Stimulated activated CD8-positive, alpha-beta memory T cell treated with anti-CD3 and anti-CD28 coated beads, Interleukin-4, amount 100 ng/mL, for 1 hour (primary cell): ENCODE measurements at places on chromosomes 12 and 14.

- no peak for DNase-seq
Observed at GRCh38 chr12:19298836-19299605, 140.3 kb upstream of the AEBP2 start.

GRCh38 chr12:94640134-94640928 is 10.0 kb downstream of the TMCC3 start:
- no peak for DNase-seq

- DNase-seq = no peak
Observed at GRCh38 chr14:63277591-63278183, 41.0 kb downstream of the GPHB5 start.

- DNase-seq = no peak
Observed at GRCh38 chr14:93674343-93674742, 113.9 kb downstream of the PRIMA1 start.

DNA sequence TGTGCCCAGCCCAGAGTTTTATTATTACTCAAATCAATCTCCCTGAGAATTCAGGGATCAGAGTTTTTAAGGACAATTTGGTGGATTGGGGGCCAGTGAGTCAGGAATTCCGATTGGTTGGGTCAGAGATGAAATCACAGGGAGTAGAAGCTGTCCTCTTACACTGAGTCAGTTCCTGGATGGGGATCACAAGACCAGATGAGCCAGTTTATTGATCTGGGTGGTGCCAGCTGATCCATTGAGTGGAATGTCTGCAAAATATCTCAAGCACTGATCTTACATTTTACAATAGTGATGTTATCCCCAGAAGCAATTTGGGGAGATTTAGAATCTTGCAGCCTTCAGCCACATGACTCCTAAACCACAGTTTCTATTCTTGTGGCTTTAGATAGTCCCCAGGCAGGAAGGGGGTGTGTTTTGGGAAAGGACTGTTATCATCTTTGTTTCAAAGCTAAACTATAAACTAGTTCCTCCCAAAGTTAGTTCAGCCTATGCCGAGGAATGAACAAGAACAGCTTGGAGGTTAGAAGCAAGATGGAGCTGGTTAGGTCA is 89.1 kb upstream of the CNOT2 start:
- DNase-seq = no peak

DNA sequence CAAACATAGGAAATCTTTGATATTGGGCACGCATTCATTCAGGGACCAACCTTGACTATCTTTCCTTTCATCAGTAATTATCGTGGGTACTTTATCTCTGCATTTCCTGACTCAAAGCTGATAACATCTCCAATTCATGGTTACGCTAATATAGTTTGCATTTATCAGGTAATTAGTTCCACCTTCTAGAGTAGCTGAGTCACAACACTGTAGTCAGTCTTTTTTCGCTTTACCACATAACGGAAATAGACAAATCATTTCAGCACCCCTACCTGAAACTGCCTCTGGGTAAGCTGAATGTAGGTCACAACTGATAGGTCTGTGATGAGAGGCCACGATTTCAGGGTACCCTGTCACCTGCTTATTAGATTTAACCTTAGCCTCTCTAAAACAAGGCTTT is 36.7 kb upstream of the IL22 start:
- no peak for DNase-seq

- DNase-seq = no peak
Observed at GRCh38 chr14:61344437-61345150, 23.2 kb downstream of the PRKCH start.

- no peak for DNase-seq
Observed at GRCh38 chr14:64444984-64445845, 20.1 kb upstream of the AKAP5 start.

DNA sequence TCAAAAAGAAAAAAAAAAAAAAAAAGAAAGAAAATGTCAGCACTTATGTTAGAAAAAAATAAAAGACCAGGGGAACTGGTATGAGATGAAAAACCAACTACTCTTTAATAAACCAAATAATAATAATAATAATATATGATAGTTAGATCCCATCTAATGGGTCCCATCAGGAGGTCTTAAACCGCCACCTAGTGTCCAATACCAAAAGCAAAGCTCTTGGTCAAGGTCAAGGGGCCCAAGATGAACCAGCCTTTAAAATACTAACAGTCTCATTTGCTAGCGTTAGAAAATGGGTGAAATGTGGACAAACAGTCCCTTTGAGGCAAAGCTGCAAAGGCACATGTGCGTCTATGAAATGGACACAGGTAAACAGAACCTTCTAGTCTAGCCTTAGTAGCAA is 12.3 kb downstream of the BRAP start:
- DNase-seq = no peak

DNA sequence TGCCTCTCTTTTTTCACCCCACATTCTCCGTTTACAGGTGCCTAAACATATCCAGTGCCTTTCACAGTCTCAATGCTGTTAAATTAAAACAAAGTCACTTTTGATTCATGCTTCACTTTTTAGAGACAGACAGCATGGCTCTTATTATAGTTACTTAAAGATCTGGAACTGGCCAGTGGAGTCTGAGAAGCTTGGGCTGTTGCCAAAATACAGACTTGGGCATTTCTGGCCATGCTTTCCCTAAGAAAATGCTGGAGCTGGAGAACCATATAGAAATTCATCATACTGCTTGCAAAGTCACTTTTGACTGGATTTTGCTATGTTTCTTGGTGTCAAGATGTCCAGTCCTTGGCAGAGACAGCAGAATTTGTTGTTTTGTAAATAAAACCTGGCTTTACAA is 12.2 kb upstream of the GPR68 start:
- no peak for DNase-seq

DNA sequence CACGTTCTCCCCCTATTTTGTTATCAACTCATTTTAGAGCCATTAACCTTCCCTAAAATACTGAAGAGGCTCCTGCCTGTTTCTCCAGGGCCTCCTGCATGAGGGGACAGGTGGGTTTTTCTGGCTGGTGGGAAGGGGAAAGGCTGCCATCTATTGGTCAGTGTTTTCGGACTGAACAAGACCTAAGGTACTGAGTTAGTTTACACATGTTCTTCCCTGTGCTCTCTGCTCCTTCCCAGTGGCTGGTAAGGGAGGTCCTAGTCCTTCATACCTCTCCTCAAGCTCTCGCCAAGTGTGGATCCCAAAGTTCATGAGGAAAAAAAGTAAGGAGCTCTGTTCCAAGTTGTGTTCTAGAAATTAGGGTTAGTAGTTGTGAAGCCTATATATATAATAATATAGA is 357.5 kb downstream of the FSCB start:
- no peak for DNase-seq

DNA sequence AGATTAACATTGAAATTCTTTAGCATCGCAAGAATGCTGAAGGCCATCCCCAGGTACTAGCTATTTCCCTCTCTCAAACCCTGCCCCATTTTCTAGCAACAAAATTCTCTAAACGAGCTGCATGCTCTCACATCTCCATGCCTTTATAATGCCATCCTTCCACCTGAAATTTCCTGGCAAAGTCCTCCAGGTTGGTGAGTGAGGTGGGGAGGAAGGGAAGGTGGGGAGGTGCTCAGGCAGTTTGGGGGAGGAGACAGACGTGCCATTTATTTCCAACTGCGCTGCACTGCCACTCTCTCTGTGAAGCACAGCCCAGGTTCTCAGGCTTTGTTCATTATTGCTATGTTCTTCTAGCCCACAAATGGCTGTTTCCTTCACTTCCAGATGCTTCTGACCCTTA is 208.4 kb downstream of the PAWR start:
- DNase-seq = no peak

- no peak for DNase-seq
Observed at GRCh38 chr12:87165733-87166375, 863.3 kb downstream of the C12orf50 start.

DNA sequence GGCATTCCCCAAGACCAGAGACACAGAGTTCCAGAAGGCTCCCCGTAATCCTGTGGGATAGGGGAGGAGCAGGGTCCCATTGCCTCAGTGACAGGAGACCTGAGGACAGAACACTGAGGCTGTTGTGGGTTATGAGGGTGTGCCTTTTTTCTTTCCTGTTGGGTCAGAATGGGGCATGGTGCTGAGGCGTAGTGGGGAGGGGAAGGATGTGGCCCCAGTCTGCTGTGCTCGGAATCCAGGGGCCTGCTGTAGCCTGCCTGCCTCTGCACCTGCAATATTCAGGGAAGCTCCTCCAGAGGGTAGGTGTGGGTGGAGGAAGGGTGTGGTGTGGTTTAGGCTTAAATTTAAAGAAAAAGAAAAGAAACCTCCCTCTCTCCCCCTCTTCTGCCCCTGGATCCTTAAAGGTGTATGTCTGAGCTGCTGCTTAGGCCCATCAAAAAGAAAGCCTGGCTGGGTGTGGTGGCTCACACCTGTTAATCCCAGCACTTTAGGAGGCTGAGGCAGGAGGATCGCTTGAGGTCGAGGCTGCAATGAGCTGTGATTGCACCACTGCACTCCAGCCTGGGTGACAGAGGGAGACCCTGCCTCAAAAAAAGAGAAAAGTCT is 18.7 kb downstream of the PLEKHG3 start:
- DNase-seq = no peak

GRCh38 chr12:84421103-84421502 is 491.5 kb downstream of the SLC6A15 start:
- no peak for DNase-seq

- DNase-seq = no peak
Observed at GRCh38 chr12:1519642-1520041, 74.7 kb downstream of the FBXL14 start.

DNA sequence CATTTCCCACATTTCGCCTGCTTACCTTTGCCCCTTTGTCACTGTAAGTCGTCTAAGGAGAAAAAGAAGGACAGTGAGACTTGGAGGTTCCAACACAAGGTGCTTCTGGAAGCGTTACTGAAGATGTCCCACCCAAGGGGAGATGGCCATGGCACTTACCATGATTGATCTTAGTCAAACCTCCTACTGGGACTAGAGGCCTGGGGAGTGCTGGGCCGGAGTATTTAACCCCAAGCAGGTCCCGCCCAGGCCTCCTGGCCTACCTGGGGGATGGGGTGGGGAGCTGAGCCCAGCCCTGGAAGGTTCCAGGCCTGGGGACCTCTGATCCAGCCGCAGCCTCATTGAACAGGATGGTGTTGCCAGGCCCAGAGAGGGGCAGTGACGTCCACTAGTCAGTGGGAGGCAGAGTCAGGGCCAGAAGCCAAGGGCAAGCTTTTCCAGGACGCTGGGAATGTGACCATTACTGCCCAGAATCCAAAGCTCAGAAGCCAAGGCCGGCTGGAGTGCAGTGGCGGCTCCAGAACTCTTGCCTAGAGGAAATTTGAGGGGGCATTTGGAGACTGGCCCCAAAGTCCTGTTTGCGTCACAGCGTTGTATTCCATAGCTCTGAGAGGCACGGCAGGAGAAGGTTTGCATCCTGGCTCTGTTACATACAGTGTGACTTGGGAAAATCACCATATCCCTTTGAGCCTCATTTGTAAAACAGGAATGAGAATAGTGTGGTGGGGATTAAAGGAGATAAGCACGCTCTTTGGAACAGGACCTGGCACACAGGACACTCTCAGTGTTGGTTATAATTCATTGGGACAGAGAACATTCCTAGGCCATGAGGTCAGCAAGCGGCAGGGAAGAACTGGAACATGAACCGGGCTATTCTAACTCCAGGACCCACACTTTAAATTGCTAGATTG is at the start of gene HPD:
HPD (minus strand) TSS at position 198 of the 911 bp plus-strand sequence; CDS start at position 162, 36 bp downstream.
- no peak for DNase-seq

DNA sequence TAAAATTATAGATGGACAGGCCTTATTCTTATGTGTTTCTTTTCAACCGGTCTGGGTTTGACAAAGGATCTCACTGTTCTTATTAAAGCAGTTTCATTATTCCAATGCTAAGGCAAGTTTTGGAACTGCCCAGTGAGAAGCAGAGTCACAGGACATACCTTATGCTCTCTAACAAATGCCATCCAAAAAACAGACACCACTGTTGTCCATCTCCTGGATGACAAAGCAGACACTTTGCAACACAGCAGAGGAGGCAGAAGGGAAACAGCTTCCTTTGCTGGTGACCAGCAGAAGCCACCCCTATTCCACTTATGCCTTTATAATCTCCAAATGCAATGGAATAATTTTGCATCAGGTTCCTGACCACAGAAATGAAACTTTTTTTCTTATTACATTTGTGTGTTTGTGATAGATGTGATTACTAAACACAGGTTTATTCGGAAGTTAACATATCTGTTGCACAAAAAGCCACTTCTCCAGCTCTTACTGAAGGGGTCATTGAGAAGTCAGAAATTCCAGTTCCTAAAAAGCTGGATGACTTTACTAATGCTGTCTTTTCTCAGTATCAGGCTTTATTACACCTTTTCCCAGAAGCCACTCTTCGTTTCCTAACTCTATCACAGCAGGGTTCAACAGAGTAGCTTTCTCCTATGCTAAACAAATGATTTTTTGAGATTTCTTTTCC is 115.6 kb downstream of the BTG1 start:
- no peak for DNase-seq

GRCh38 chr12:118050972-118051910 is 9.7 kb downstream of the WSB2 start:
- no peak for DNase-seq

DNA sequence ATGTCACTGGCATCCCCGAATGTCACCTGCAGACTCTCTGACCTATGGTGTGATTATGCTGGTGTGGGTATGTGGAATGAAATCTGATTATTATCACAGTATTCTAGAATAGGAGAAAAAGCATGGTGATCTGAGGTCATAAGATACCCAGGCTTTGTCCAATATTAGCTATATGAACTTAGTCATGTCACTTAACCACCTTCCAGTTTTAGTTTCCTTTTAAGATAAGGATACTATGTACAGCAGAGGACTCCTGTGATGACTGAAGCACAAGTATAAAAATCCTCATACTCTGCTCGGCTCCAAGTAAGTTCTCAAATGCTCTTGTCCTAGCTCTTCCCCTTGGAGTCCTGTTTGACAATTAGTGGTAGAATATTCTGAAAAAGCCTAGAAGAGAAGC is 2.8 kb downstream of the GNS start:
- DNase-seq = no peak

DNA sequence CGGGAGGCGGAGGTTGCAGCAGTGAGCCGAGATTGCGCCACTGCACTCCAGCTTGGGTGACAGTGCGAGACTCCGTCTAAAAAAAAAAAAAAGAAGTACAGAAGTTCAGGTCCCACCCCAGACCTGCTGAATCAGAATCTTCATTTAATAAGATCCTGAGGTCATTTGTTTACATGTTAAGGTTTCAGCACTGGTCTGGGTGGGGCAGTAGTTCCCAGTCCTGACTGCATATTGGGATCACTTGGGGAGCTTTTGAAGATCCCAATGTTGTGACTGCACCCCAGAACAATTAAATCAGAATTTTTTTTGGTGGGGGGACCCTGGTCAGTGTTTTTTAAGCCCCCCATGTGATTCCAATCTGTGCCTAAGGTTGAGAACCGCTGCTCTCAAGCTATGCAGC is 11.7 kb upstream of the COL2A1 start:
- no peak for DNase-seq

DNA sequence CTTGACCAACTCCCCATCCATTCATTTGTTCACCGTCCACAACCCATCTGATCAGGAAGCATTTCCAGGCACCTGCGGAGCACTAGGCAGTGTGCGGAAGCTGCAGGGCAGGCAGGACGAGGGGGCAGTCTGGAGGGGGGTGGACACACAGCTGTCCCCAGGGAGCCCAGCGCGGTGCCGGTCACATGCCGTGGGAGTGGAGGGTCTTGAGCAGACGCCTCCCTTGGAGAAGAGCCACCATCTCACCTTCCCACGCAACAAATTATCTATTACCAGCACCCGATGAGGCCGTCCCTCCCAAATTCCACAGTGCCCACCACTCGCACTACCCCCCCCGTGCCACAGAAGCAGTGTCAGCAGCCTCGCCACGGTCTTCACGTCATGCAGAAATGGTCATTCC is 10.8 kb downstream of the DLK1 start:
- DNase-seq = no peak
